ENCODE measurements at places on chromosomes 16 and 17.

- DNase-seq = no peak
Measured at GRCh38 chr17:82060614-82061013, 5.0 kb downstream of the DUS1L start.

DNA sequence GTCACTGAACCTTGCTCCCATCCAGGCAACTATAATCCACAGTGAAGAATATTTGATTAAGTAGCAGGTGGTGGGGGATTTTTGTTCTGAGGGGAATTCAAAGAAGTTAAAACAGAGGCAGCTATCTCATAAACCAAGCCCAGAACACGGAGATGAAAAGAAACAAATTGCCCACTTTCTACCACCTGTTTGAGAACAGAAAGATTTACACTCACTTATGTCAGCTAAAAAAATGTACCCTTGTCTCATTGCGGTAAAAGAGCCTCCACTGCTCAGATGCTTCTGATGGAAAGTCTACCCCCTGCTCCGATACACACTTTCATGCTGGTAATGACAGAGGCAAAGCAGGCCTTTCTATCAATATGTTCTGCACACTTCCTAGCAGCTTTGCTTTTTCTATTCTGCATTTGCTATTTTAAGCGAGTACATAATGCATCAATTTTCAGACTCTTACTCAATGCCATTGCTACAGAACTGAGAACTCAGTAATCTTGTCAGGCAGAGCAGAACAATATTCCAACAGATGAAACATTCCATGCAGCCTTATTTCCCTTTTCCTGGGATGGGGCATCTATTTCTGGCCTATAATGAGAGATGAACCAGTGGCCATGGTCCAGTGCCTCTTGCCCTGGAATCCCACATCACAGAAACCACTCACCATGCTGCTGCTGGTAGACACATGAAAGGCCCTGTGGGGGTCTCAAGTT lies 29.0 kb downstream of the CDK5R1 start:
- no peak for DNase-seq

DNA sequence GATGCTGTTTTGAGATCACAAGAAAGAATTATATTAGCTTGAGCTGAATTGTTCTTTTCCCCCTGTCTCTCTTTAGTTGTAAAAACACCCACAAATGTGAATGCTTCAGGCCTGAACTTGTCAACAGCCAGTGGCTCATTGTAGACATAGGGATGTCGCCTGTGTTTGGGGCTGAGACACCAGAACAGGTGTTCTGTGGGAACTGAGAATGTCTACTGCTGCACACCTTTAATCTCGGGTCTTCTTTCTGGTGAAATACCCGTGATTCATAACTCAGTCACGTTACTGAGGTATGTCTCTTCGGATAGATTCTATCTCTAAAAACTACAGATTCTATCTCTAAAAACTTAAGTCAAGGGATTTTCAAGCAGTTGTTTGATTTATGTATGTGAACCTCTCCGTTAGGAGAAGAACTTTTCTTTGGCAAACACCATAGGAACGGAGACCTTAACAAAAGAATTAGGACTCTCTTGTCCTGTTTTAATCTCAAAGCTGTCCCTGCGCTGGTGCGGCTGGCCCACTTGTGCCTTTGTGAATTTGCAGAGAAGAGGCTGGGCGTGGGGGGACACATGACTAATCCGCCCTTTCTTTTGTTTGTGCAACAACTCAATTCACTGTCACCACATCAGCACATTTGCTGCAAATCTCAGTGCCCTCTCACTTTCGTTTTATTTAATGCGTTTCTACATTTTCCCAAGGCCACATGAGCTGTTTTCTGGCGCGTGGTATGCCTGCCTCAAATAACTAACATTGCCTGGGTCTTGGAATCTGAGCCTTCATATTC lies 643.0 kb downstream of the MAF start:
- no peak for DNase-seq

DNA sequence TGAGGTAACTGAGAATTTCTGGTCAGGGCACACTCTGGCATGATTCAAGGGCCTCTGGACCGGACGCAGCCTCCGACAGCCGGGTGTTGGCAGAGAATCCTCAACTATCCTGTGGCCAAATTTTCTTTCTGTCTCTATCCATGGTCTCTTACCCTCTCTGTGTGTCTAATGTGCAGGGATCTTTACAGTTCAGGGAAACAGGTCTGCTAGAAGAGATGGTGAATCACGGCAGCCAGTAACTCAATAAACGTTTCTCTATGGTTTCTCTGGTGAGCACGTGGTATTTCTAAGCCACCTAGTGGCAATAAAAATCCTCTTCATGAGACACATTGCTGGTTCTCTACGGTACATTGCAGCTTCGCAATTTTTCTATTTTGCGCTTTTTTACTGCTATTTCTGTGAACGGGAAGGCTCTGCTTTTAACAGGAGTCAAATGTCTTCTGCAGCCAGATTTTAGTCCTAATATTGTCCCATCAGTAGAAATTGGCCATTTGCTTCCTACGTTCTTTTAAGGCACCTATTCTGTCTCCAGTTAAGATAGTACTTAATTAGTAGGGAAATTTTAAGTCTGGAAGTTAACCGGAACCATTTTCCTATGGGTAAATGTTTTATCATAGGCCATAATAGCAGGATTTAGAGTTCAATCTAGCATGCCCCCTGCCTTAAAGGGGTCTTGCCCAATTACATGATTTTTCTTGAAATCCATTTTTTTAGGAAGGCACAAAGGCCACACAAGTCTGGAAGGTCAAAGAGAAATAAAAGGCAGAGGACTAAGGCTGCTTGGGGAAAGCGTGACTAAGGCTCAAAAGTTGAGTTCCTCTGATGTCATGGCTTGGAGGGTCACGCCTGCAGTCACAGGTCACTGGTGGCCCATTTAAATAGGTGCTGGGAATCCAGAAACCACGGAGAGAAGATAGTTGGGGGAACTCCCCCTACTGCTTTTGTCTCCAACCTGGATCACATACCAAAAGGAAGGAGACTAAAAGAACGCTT lies 31.5 kb downstream of the QPRT start:
- DNase-seq = no peak

- no peak for DNase-seq
Measured at GRCh38 chr16:62041401-62041800, 5.2 kb upstream of the CDH8 start.
